ENCODE measurements at places on chromosomes 6 and 20.

- peak; percentile 65 for DNase-seq
Measured at GRCh38 chr20:37526839-37527637, 638 bp downstream of the BLCAP start.

GRCh38 chr6:3847521-3847920 lies 1.7 kb upstream of the FAM50B start:
- peak; percentile 48 for DNase-seq

DNA sequence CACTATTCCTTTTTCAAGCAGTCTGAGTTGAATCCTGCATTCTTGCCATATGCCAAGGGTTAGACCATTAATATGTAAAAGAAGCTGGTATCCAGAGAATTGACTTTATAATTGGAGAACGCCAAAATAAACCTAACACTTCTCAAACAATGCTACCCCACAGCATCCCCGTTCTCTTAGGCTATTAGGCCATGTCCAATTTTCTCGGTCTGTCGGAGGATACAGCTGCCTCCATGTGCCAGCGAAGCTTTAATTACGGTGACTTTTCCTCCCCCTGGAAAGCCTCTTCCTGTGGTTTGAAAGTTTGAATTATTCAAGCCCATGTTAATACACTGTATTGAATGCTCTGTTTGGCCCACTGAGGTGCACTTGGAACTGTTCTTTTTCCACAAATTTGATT lies 60.5 kb downstream of the HS3ST5 start:
- no peak for DNase-seq

- no peak for DNase-seq
Measured at GRCh38 chr6:53055873-53056272, 9.3 kb upstream of the FBXO9 start.

DNA sequence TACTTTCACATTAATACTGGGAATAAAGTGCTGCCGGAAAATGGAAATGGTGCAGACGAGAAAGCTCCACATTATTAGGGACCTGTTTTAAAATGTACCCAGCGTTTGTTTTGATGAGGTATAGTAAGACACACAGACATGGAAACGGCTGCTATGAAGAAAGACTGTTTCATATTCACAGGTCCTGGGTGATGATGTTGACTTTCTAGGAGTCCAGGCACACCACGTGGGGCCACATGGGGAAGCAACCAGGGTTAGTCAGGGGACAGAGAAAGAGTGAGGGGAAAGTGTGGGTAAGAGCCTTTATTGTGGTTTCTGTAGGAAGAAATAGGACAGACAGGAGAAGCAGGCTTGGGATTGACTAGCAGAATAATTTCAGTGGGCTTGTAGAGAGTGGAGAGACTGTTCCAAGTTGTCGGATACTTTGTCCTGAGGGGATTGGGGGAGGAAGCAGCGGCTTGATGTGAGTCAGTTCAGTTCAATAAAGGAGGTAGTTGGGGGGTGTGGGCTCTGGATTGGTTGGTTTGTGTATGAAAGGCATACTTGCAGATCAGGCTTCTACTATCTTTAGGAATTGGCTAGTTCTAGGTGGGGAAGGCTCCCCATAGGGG lies 112.0 kb upstream of the MCHR2 start:
- DNase-seq: no peak

GRCh38 chr20:38973107-38973506 lies 11.0 kb downstream of the DHX35 start:
- no peak for DNase-seq

DNA sequence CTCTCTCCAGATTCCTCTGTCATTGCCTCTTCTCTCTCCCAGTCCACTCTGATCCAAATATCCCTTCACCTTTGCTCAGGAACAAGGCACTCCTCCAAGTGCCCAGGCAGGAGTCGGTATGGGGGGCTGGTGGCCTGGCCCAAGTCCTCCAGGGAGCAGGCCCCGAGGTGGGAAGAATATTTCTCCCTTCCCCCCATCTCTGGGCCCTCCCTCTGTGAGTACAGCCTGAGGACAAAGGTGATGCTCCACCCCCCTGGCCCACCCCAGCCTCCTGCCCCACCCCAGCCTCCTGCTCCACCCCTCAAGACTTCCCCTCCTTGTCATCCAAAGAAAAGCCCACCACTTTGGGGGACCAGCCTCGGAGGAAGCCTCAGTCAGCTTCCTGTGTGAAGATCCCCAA lies 96.9 kb downstream of the NCR2 start:
- no peak for DNase-seq

GRCh38 chr6:126531286-126531685 lies 191.4 kb downstream of the CENPW start:
- DNase-seq: no peak

- no peak for DNase-seq
Measured at GRCh38 chr6:165841153-165841558, 178.1 kb upstream of the PDE10A start.

- no peak for DNase-seq
Measured at GRCh38 chr6:53107091-53107490, 41.5 kb downstream of the GCM1 start.

GRCh38 chr6:46010771-46011170 lies 4.9 kb downstream of the CLIC5 start:
- no peak for DNase-seq

- no peak for DNase-seq
Measured at GRCh38 chr6:56241124-56241802, 6.1 kb downstream of the COL21A1 start.

DNA sequence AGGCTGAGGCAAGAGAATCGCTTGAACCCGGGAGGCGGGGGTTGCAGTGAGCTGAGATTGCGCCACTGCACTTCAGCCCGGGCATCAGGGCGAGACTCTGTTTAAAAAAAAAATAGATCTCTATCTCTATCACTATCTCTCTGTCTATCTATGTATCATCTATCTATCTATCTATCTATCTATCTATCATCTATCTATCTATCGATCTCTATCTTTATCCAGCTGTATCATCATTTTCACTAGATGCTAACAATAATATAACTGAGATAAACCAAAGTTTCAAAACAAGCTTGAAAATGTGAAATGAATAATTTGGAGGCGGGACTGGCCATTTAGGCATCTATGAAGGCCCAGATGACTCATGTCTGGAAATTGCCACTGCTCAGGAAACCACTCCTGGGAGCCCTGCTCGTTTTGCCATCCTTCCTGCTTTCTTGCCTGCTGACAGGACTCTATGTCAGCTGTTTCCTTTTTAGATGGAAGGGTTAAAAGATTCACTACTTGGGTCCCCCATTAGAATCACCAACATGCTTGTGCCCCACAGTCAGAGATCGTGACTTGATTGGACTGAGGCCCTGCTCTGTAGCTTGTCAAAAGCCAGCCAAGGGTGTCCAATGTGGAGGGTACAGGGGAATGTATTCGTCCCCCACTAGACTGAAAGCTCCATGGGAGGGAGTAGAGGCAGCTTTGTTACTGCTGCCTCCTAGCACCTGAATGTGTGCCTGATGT lies 61.7 kb downstream of the UTRN start:
- peak; percentile 72 for DNase-seq

GRCh38 chr6:108608453-108609275 lies 47.9 kb downstream of the FOXO3 start:
- DNase-seq: no peak

GRCh38 chr20:64029293-64030117 lies 6.5 kb upstream of the C20orf204 start:
- no peak for DNase-seq

DNA sequence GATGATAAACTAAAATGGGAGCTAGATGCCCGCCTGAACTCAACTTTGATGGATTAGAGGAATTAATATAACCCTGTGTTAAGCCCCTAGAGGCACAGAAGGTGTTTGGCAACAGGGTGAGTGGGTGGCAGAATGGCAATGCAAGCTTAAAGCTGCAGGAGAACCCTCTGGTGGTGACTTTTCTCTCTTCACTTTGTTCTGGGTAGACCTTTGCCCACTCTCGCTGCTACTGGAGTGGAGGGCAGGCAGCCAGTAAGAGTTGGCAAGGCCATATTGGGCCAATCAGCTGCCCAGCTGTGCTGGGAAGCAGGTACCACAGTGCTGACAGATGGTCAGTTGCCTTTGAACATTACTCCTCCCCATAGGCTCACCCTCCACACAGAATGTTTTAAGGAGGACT lies 468.2 kb downstream of the MMUT start:
- no peak for DNase-seq

DNA sequence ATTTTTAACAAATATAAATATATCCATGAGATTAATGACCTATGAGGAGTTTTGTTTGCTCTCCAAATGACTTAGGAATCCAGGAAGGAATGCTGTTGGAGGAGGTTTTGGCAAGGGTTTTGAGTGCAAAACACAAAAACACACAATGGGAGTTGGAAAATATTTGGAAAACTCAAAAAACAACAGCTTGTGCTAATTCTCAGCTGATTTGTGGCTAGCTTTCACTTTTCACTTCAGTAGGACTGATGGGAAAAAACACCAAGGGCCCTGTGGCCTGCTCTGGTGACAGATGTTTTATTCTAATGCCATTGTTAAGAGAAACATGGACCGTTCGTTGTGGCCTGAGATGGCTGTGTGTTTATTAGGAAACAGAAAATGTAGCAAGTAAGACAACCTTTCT lies 113.9 kb downstream of the ALDH8A1 start:
- DNase-seq: peak; percentile 62

DNA sequence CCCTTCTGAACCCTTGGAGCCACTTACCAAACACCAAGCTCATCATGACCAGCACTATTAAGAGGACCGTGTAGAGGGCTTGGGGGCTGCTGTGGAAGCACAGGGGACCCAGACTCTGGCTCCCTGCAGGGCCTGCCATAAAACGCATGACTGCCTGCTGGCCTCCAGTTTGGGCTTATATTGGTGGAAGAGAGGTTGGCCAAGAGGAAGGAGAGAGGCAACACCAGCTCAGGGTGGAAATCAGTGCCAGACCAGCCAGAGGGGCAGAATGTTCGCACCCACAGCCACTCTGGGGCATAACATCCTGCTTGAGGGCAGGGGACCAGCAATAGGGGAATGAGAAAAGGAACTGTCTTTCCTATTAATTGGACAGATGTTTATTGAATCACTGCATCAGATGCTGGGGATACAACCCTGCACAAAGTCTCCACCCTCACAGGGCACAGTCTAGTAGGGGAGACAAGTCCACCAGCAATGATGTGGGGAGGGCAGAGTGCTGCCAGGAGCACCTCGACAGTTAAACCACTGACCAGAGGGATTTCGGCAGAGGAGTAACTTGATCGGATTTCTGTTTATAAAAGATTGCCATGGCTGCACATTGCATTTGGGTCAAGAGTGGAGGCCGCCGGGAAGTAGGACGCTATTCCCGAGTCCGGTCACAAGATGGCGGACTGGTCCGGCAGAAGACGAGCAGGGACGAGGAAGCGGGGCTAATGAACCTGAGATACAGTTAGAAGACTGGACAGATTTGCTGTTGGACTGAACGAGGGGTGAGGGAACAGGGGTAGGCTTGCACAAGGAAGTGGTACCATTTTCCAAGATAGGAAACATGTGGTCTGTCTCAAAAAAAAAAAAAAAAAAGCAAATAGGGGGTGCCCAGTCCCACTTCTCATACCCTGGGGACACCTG lies at the start of gene LY6G5C:
TSS of gene LY6G5C (minus strand) at position 842 of the 909 bp plus-strand sequence. CDS start at position 148, 694 bp downstream.
- DNase-seq: peak; percentile 83

DNA sequence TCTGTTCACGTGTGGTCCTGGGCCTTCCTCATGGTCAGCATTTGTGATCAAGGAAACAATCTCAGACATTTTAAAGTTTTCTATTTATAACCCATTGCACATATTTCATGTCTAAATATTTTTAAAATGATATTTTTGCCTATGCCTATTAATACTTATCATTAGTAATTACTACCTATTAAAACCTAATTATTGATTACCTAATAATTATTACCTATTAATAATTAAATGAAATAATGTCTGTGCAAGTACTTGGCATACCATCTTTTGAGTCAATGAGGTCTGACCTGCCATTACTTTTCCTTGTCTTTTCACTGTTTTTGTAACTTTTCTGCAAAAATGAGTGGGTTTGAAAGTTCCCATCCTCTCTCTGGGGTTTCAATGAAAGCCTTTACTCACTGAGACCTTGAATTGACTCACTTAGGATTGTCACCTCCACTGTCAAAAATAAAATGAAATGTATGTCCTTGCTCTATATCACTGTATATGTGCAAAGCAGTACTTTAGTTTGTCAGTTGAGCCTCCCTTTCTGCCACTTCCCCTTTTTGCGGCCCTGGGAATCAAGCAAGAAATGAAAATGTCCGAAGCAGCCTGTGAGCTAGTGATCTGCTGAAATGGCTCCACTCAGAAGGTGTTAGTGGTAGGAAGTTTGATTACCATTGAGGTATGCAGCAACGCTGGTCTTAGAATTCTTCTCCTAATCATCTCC lies 87.8 kb downstream of the L3MBTL3 start:
- no peak for DNase-seq

GRCh38 chr6:126721581-126722160 lies 381.8 kb downstream of the CENPW start:
- DNase-seq: peak; percentile 83

GRCh38 chr6:121881974-121882667 lies 446.7 kb downstream of the GJA1 start:
- DNase-seq: peak; percentile 67

- no peak for DNase-seq
Measured at GRCh38 chr6:116812051-116812650, 16.7 kb downstream of the GPRC6A start.

DNA sequence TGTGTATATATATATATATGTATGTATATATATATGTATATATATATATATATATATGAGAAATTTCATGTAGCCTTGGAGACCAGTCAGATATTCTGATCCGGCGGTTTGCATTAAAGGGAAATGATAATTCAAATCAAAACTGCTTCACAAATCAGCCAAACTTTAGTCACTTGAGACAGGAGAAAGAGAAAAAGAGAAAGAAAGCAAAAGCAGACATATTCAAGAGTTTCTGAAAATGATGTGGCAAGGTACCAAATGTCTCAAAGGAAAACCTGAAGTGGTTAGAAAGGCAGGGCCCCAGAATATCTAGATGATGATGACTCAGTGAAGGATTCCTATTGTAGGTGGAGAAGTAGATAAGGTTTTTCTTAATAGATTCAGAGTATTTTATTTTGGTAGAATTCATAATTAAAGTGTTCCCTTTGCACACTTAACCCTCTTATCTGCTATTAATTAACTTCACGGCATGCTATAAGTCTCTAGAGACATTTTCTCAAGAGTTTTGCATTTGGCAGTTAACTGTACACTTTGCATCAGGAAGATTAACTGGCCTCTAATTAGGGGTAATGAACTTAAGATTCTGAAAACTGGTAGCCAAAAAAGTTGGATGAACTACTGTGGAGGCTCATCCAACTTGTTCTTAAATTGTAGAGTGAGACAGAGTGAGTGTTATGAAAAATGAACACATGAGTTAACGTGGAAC lies 50.1 kb upstream of the ASF1A start:
- no peak for DNase-seq

DNA sequence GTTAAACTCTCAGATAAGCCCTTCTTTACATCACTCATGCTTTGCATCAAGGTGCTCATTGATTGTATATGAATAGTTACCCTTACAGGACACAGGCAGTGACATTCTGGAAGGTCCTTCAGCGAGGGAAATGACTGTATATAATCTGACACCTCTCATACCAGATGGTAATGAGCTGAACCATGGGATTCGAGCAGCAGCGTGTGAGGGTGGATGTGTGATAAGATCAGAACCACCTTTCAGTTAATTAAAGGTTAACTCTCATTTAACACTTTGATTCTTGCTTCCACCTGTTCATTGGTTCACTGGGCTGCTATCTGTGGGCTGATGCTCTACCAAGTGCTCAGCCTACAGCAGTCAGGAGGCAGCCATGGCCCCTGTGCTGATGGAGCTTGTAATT lies 24.2 kb downstream of the NEDD9 start:
- DNase-seq: no peak

GRCh38 chr6:43368259-43369160 lies 937 bp downstream of the ZNF318 start:
- DNase-seq: peak; percentile 78

All from cardiac muscle cell (in vitro differentiated cells and primary cell).